ENCODE measurements at places on chromosomes 11 and 22. TPM values are rescaled to one million over a fixed set of nuclear protein-coding genes. Genes with fewer than 3 reads are reported as not detected.

UBQLNL gene
- total RNA-seq = 0.24 TPM

KCNJ1 gene
- total RNA-seq = 0.16 TPM

DNA sequence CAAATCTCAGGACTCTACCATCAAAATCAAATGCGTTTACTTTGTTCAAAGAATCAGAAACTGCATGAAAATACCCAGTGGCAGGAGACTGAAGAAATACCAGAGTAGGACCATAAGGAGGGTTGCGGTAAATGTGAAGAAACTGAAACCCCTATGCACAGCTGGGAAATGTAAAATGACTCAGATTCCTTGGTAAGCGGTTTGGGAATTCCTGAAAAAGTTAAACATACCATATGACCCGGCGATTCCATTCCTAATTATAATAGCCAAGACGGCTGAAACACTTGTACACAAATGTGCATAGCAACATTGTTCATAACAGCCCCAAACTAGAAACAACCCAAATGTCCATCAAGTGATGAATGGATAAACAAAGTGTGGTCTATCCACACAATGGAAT lies 114.1 kb upstream of the GRAMD1B start:
- no peak for DNase-seq

GRCh38 chr11:20451568-20451967 lies 64.1 kb downstream of the PRMT3 start:
- no peak for DNase-seq

DNA sequence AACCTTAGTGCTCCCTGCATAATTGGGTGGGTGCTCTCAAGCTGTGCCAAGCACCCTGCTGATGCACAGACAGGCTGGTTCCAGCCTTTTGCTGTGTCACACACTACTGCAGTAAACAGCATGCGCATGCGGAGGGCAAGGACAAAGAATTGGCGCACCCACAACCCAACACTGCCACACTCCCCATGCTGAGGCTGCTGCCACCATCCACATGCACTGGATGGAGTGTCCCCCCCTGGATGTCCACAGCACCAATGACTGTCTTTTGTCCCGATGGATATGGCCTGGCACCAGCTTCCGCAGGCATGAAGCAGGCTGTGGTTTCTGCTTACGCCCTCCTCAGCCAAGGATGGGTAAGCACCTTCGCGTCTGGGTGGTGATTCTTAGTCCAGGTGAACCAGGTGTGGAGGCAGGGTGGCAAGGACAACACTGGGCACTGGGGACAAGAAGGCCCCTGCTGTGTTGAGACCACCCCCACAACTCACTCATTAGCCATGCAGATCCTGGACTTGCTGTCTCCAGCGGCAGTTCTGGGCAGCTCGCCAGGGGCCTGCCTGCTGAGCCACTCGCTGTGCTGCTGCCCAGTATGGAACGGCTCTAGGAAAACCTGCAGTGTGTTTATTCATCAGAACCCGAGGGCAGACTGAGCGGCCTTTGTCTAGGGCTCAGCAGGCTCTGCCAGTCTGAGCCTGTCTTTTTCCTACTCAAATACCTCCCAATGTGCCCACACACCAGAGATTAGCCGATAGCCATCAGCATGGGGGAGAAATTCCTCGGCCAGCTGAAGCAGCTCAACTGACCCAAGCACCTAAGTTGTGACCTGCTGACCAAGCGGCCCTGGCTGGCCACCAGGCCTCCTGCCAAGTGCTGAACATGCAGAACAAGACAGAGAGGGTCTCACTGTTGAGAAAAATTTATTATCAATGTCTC lies 8.2 kb upstream of the NAP1L4 start:
- no peak for DNase-seq

- DNase-seq = peak; percentile 53
These were observed 2.1 kb downstream of the FXYD6 start for GRCh38 chr11:117874253-117874909.

DNA sequence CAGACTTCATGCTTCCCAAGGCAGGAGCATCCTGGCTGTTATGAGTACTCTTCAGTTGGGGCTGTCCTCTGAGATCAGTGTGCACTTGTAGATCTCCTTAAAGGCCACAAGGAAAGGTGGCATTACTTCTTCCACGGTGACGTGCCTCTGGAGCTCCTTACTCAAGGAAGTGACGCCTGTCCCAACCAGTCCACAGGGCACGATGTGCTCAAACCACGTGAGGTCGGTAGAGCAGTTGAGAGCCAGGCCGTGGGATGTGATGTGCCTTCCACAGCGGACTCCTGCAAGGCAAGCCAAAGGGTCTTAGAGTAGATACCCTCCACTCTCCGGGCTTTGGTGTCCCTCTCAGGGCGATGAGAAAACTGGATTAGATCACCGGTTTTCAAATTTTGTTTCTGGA lies 1.4 kb downstream of the LIPT2 start:
- DNase-seq = no peak

Measured in WTC11 (cell line).